ENCODE measurements at places on chromosomes 16 and 17.

GRCh38 chr16:35565626-35566025, 2106.2 kb downstream of the TP53TG3F start:
- no peak for DNase-seq

- DNase-seq: no peak
Measured at GRCh38 chr16:81639348-81639747, 139.7 kb upstream of the PLCG2 start.

- DNase-seq: no peak
Measured at GRCh38 chr16:72129976-72130656, 36.5 kb downstream of the DHX38 start.

- DNase-seq: no peak
Measured at GRCh38 chr17:60565233-60565632, 34.8 kb upstream of the PPM1D start.
